ENCODE measurements at places on chromosomes 12 and 14.
A peak's percentile ranks its signal among the peaks of the same experiment; 100 is the strongest.

GRCh38 chr12:19171731-19172130 lies 42.2 kb downstream of the PLEKHA5 start:
- DNase-seq: no peak

GRCh38 chr14:95039259-95039992 lies 117.9 kb downstream of the DICER1 start:
- no peak for DNase-seq

GRCh38 chr14:55645845-55646832 lies 66.1 kb downstream of the KTN1 start:
- no peak for DNase-seq

GRCh38 chr14:103545219-103545914 lies 16.4 kb downstream of the TRMT61A start:
- DNase-seq: no peak

DNA sequence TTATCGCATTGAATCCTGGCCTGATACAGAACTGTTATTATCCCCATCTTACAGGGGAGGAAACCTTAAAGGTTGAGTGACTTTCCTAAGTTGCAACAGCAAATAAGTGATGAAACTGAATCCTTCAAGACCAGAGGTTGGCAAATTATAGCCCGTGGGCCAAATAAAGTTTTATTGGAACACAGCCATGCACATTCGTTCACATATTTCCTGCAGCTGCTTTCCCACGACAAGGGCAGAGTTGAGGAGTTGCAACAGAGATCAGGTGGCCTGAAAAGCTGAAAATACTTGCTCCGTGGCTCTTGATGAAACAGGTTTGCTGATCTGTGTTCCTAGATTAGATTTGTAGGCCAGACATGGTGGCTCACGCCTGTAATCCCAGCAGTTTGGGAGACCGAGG lies 126.7 kb downstream of the PHETA1 start:
- DNase-seq: no peak

DNA sequence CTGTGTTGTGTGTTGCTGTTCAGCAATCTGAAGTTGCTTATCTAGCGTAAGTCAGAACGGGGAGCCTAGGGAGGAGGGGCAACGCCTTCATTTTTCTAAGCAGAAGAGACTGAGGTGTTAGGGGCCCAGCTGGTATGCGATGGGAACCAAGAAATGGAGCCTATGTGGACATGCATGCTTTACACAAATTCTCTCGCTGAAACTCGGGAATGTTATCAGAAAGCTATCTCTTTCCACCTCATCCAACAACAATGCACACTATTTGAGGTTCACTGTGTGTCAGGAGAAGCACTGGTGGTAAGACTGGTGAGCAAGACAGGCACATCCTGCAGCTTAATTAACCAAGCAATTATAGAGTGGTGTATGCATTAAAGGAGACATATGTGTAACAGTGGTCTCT lies 89.7 kb downstream of the NRXN3 start:
- no peak for DNase-seq

- no peak for DNase-seq
Observed at GRCh38 chr14:36944307-36945010, 227.9 kb downstream of the SLC25A21 start.

GRCh38 chr12:26122681-26123481 lies 2.0 kb downstream of the BHLHE41 start:
- no peak for DNase-seq

DNA sequence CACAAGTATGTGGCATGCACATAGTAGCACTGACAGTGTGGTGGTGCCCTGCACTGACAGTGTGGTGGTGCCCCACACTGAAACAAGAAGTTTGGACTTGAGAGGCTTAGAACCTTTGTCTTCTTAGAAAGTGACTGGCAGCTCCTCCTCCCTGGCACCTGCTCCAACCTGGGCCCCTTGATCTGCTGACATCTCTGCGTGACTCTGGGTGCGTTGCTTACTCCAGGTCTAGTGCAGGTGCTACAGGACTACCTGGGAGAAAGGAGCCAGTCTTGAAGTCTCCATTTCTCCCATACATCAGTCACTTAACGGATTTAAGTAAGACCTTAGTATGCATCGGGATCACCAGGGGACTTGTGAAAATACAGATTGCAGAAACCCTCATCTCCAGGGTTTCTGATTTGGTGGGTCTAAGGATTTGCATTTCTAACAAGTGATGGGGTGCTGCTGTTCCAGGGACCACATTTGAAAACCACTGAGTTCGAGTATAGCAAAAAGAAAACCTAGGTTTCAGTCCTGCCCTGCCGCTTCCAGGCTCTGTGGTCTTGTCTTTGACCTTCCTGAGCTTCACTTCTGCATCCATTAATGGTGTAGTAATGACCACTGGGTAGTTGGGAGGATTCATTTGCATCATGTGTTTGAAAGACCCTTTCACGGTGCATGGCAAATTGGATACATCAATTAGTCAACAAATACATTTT lies 15.7 kb downstream of the NINJ2 start:
- no peak for DNase-seq

GRCh38 chr12:86748894-86749293 lies 492.7 kb upstream of the MGAT4C start:
- DNase-seq: no peak

GRCh38 chr12:26244503-26244902 lies 49.1 kb downstream of the SSPN start:
- DNase-seq: no peak

DNA sequence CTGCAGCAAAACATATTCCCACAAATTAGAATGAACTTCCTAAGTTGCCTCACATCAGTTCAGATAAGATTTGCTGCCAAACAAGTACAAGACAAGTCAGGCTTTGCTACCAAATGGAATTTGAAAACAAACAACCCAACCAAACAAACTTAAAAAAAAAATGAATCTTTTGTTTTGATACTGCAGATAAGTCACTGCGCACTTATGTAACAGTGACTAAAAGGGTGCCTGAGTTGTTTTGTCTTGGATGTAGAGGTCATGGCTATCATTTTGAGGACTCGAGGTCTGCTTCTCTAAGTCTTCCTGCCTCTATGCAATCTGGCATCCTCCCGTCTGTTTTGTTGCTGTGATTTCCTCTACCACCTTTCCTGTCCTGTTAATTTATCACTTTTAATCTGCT lies 11.1 kb upstream of the EPS8 start:
- DNase-seq: no peak

DNA sequence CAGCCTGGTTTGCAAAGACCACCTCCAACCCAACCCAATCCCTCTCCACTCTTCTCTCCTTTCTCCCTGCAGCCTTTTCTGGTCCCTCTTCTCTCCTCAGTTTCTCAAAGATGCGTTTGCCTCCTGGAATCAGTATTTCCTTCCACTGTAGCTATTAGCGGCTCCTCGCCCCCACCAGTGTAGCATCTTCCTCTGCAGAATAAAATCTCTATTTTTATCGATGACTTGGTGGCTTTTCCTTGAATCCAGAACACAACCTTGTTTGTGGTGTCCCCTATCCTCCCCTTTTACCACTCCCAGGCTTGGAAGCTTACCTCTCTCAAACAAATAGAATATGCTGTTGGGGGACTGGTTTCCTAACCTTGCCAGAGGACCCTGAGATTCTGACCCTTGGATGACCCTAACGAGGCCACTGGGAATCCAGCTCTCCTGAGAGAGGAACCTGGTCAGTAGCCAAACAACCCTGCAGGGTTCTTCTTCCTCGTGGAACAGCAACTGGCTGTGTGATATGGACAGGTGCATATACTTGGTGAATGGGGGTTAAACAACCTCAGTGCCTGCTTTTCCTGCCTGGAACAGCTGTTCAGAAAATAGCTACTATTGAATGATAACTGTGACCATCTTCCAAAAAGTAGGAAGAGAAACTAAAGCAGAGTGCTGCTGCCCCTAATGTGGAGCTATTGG lies 4.4 kb downstream of the WNT1 start:
- DNase-seq: no peak

- peak; percentile 19 for DNase-seq
Observed at GRCh38 chr12:31589598-31589903, 1.4 kb downstream of the DENND5B start.

GRCh38 chr14:50003213-50004021 lies 110.5 kb downstream of the ARF6 start:
- DNase-seq: peak; percentile 94

- DNase-seq: no peak
Observed at GRCh38 chr12:65867394-65867793, 43.1 kb downstream of the HMGA2 start.

DNA sequence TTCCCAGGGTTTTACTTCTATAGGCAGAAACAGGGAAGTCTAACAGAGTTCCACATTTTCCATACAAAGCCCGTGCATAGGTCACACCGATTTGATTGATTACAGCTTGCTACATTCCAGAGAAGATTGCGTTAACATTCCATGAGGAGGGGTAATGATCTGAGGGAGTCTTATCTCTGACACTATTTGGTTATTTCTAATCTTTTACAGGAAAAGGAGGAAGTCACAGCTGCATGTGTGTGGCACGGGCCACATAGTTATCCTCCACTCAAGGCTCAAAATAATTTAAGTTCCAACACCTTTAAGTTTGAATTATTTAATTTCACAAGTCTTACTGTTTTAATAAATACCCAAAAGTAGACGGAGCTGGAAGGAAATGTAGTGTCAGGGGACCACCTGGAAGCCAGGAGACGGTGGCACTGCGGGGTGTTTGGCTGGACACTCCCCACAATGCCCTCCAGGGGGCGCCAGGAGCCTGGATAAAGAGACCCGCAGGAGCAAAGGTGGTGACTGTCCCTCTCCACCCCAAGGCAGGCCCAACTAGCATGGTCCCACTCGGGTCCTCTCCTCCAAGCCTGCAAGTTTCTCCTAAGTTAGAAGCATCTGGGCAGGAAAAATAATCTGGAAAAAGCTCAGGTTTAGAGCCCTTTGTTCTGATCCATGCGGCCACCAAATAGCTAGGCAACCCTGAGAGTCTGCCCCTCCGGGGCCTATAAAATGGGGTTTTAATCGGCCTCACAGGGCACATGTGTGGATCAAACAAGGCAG lies 20.2 kb downstream of the KRT8 start:
- peak; percentile 62 for DNase-seq

- no peak for DNase-seq
Observed at GRCh38 chr14:86221755-86222154, 691.8 kb downstream of the FLRT2 start.

GRCh38 chr12:28086521-28087155 lies 103.6 kb upstream of the CCDC91 start:
- no peak for DNase-seq

DNA sequence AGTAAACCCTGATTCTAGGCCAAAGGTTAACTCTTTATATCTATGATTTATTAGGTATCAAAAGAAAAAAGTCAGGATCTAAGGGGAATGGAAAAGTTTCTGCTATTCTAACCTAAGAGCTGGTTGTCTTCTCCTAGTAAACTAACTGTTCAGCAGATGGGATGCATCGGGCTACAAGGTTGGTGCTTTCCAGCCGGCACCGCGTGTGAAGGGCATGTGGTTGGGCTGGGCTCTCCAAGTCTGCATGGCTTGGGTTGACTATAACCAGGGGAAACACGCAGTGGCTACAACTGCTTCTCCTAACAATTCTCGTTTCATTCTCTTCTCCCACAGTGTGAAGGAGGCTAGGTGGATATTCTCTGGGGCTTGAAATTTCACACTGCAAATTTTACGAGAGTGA lies 354.5 kb downstream of the APAF1 start:
- DNase-seq: no peak

DNA sequence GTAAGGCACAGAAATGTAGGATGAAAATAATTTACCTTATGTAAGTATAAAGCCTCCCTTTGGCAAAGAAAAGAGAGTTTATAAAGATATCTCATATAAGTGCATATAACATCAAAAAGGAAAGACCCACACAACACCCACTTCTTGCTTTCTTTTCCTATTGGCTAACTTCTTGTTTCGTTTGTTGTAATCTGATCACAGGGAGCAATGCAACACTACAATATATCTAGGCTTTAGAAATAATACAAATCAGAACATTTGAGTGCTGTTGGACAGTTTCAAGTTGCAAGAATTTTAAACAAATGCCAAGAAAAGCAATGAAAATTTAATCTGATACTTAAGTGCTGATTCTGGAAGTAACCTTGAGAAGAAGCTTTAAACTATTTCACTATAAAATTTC lies 1.3 kb downstream of the FGD6 start:
- no peak for DNase-seq

DNA sequence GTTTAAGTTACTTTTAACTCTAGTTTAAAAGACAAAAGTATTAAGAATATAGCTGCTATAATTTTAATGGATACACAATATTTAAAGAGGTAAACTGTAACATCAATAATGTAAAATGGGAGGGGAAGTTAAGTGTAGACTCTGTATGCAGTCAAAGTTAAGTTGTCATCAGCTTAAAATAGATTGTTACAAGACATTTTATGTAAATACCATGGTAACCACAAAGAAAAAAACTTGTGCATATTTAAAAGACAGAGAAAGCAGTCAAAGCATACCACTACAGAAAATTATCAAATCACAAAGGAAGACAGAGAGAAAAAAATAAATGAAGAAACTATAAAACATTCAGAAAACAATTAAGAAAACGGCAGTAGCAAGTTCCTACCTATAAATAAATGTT lies 73.3 kb downstream of the CEP128 start:
- no peak for DNase-seq

- no peak for DNase-seq
Observed at GRCh38 chr12:19474147-19474546, 34.9 kb downstream of the AEBP2 start.

DNA sequence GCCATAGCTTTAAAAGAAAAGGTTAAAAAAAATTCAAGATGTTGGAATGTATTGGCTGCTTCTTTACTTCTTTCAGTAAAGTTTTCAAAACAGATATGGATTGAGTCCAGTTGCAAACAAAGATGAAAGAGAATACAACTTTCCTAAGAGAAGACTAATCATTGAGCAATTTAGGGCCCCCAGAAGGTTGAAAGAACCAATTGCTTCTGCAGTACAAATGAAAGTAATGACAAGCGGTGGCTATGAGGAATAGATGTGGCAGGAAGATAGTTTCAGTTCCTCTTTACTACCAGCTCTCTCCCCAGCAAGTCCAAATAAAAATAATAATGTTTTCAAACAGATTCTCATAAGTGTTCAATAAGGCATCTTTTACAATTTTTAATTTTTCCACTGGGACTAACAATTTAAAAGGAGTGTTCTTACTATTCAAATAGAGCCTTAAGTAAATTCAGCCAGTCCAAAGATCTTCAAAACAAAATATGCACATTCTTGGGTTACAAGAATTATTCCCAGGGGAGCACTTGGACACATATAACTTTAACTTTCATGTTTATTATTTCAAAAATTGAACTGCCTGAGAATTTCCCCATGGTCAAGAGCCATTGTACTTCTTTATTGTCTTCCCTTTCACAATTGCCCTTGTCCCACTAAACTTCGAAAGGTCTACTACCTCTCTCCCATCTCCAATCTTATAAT lies 62.3 kb upstream of the PPP1R12A start:
- no peak for DNase-seq

GRCh38 chr12:47547077-47547476 lies 158.8 kb downstream of the RPAP3 start:
- DNase-seq: no peak

- DNase-seq: no peak
Observed at GRCh38 chr14:98347686-98348085, 924.3 kb downstream of the BCL11B start.
